ENCODE measurements at places on chromosomes 2 and 18. TPM values are rescaled to one million over a fixed set of nuclear protein-coding genes. Genes with fewer than 3 reads are reported as not detected.

LAMA3 gene
- 0.10 TPM for total RNA-seq

DNA sequence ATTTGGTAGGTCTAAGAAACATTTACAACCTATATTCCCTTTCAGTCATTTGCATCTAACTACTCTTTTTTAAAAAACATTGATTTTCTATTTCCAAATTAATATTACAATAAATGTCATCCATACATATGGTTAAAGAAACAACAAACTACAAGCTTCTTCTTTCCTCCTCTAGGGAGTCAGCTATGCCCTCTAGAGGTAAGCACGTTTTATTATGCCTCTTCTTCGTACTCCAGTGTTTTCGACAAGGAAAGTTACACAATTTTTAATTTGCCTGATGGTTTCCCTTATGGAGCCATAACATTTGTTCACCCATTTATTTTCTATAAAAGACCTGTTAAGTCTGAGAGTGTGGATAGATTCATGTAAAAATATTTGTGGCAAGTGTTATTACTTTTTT, 183.4 kb upstream of the CDH7 start:
- no peaks in the 10 kb centered on the region for H3K36me3 ChIP-seq
- no peak overlapping the region for H3K4me3 ChIP-seq
- H3K27ac ChIP-seq: no peak overlapping the region
- H3K27me3 ChIP-seq: no peaks in the 10 kb centered on the region

ZNF385B gene
- total RNA-seq: not detected

- no peaks in the 10 kb centered on the region for H3K4me1 ChIP-seq
- peak; percentile 64 for DNase-seq
- H3K27me3 ChIP-seq: peaks cover 18% of the 10 kb centered on the region
- no peak overlapping the region for H3K27ac ChIP-seq
- no peak overlapping the region for H3K4me3 ChIP-seq
- no peaks in the 10 kb centered on the region for H3K36me3 ChIP-seq
These were observed 86.0 kb downstream of the OSBPL6 start for GRCh38 chr2:178280244-178280852.

DNA sequence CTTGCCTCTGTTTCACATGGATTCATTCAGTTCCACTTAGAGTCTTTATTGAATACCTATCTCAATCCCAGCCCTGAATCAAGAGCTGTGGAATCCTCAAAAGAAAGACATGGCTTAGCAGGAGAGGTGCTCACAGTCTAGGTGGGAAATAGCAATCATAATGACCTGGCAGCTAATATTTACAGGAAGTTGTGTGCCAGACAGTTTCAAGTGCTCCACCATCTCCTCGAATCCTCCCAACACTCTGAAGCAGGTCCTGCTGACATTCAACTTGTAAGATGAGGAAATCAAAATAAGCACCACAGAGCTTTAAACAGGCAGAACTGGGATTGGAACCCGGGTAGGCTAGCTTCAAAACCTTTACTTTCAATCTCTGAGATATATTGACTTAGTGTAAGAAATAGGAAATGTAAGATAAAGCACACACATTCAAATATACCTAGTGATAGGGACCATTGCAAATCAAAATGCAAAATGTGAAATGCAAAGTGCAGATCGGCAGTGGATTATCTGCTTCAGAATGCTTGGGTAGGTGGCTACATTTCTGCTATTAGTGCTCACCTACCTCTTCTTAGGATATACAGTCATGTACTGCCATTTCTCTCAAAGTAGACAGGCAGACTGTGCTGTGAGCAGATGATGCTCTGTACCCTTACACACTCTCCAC, 182.0 kb downstream of the PRKCE start:
- DNase-seq: no peak
- no peak overlapping the region for H3K4me3 ChIP-seq
- peaks cover 7% of the 10 kb centered on the region for H3K36me3 ChIP-seq
- H3K27ac ChIP-seq: no peak overlapping the region

DNA sequence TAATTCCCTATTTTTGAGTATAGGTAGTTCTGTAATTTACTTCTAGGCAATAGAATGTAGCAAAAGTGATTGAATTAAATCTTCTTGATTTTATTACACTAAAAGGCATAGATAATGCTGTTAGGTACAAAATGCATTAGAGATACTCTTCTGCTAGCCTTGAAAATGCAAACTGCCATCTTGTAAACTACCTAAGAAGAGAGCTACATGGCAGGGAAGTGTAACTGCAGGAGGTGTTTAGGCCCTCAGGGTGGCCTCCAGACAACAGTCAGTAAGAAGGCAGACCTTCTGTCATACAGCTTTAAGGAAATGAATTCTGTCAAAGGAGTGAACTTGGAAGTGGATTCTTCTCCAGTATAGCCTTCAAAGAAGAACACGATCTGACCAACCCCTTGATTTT, 1396.8 kb upstream of the SLC39A10 start:
- no peak overlapping the region for H3K4me3 ChIP-seq
- no peak for DNase-seq
- H3K36me3 ChIP-seq: no peaks in the 10 kb centered on the region
- no peaks in the 10 kb centered on the region for H3K4me1 ChIP-seq

DNA sequence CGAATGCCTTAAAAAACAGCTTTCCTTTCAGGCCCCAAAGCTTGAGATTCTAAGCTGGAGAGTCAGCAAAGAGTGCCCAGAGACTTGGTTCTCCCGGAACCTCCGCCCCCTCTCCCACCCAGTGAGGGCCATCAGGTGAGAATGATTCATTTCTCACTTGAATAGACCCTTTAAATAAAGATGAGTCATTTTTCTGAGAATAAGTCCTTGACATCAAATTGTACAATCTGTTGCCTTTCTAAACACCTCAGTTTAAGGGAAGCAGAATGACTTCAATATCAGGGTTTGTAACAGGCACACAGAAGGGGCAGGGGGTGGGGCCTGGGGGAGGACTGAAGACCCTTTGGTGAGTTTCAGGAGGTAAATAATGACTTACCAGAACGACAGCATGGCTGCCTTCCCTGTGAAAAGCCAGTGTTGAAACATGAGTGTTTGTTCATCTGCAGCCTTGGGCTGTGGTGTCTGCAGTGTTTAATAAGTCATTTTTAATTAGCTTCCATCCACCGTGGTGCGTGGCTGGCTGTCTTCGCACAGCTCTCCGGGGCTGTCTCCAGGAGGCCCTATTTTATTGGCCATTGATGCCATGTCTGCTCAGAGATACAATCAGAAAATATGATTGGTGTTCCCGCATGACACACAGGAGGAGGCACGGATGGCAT, 134.9 kb upstream of the ZNF236 start:
- peaks cover 14% of the 10 kb centered on the region for H3K27me3 ChIP-seq
- peaks cover 11% of the 10 kb centered on the region for H3K4me1 ChIP-seq
- H3K36me3 ChIP-seq: no peaks in the 10 kb centered on the region

TNS1 gene
- total RNA-seq: 0.74 TPM

- H3K36me3 ChIP-seq: no peaks in the 10 kb centered on the region
- no peak overlapping the region for H3K4me3 ChIP-seq
- H3K27ac ChIP-seq: no peak overlapping the region
- peaks cover 39% of the 10 kb centered on the region for H3K27me3 ChIP-seq
- H3K4me1 ChIP-seq: peaks cover 2% of the 10 kb centered on the region
These were observed 141.9 kb upstream of the CTAGE1 start for GRCh38 chr18:22559414-22560274.

DNA sequence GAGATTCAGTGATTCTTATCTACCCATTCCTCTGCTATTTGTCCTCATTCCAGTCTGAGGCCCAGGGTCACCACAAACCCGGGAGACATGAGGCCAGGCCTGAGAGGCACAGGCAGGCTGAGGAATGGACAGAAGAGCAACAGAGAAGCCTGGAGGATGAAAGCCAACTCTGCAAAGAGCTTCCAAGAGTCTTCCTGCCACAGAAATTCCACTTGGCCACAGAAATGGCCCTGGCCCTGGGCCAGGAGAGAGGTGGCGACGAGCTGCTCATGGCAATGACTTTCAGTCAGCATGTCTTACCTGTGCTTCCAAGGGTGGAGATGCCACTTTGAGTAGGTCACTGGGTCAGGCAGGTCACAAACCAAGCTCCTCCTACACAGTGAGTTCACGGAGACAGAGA, 155.3 kb upstream of the PKDCC start:
- H3K4me3 ChIP-seq: no peak overlapping the region
- no peaks in the 10 kb centered on the region for H3K4me1 ChIP-seq
- H3K36me3 ChIP-seq: no peaks in the 10 kb centered on the region
- no peak overlapping the region for H3K27ac ChIP-seq
- no peaks in the 10 kb centered on the region for H3K27me3 ChIP-seq
